Skeletal muscle cell (primary cell): ENCODE measurements at places on chromosomes 4 and X.
A peak's percentile ranks its signal among the peaks of the same experiment; 100 is the strongest.

DNA sequence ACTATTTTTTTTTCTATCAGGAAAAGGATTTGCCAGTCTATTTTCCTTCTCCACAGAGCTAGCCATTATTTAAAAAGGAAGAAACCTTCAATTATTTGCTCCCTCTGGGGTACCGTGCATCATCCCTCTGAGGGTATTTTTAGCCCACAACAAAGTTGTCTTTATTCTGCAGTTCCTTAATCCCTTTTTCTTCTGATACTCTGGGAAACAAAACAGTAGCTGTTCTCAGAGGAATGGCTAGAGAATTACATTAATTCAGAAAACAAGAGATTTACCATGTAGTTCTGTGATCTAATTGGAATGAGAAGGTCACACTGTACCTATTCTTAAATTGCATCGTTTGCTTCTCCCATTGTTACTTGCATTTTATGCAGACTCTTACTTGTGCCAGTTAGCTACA is 1056.7 kb downstream of the STIM2 start:
- no peak for DNase-seq

GRCh38 chr4:15963001-15963451 is at the start of gene FGFBP2:
FGFBP2 (minus strand) TSS chr4:15963175; CDS start chr4:15963129, 46 bp downstream.
- DNase-seq: no peak

DNA sequence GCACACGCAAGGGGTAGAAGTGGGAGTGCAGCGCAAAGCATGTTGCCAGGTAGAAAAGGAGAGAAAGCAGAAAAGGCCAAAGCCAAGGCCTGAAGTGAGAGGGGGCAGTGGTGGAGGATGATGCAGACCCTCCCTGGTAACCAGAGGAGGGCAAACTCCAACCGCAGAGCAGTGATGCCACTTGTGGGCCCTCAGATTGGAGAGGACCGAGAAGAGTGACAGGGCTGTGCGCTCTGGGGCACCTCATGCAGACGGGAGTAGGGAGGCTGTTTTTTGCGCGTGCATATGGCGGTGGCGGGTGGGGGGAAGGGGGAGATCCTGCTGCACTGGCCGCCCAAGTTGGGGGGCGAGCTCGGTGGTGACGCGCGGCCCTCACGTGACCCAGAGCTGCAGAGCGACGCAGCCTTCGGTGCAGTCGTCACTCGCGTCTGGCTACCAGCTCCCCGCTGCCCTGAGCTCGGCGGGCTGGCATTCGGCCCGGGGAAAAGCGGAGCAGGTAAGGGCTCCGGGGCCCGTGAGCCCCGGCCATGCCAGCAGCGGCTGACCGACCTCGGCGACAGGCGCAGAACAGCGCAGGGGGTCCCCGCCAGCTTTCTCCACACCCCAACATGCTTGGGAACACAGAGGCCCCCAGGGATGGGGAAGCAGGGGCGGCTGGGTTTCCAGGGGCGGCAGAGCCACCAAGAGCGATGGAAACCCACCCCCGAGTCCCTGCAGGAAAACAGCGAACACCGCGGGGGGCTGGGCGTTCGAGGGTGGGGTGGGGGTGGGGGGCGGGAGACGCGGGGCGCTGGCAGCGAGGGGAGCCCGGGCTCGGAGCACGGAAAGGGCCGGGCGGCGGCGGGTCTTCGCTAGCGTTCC is at the start of gene BEX3:
Gene BEX3, plus strand, starts transcription at position 421 of the 861 bp plus-strand sequence. CDS start 984 bp downstream, outside the sequence.
- no peak for DNase-seq

GRCh38 chrX:143633461-143634308 is 2.2 kb downstream of the SLITRK4 start:
- no peak for DNase-seq

DNA sequence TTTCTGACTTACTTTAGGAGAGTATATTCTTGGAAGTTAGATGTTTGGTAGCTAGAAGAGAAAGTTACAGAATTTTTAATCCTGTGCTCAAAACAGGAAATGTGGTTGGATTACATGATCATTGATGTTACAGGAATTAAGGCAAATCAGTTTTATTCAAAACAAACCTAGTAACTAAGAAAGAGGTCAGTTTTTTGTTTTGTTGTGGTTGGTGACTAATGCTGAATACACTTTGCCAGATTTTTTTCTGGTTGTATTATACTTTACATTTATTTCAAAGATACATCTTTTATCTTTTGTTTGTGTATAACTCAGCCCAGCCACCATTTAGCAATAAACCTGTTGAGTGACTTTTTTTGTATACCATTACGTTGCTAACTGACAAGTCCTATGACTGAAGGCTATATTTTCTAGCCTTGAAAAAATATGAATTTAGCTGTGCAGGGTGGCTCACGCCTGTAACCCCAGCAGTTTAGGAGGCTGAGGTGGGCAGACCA is 116.7 kb downstream of the KLHL8 start:
- no peak for DNase-seq

GRCh38 chr4:190017357-190018200 is 9.5 kb downstream of the FRG2 start:
- no peak for DNase-seq

DNA sequence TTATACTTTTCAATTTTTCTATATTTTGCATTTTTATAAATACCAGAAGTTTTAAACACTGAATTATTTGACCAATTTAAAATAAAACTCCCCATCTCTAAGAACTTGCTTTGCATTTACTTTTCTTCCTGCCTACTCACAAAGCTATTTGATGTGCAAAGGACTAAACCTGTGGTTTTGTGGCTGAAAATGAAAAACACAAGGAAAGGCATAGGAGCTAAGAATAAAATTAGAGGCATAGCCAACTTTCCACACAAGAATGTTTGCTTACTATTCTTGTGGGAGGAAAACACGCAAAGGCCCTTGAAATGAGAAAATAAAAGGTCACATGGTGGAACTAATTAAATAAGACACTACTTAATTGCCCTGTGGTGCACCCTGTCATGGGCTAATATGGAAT is 221.2 kb downstream of the KLHL13 start:
- no peak for DNase-seq

GRCh38 chr4:39353478-39354253 is 12.5 kb downstream of the RFC1 start:
- no peak for DNase-seq

GRCh38 chrX:17737986-17738713 is 857 bp downstream of the SCML1 start:
- DNase-seq: no peak

DNA sequence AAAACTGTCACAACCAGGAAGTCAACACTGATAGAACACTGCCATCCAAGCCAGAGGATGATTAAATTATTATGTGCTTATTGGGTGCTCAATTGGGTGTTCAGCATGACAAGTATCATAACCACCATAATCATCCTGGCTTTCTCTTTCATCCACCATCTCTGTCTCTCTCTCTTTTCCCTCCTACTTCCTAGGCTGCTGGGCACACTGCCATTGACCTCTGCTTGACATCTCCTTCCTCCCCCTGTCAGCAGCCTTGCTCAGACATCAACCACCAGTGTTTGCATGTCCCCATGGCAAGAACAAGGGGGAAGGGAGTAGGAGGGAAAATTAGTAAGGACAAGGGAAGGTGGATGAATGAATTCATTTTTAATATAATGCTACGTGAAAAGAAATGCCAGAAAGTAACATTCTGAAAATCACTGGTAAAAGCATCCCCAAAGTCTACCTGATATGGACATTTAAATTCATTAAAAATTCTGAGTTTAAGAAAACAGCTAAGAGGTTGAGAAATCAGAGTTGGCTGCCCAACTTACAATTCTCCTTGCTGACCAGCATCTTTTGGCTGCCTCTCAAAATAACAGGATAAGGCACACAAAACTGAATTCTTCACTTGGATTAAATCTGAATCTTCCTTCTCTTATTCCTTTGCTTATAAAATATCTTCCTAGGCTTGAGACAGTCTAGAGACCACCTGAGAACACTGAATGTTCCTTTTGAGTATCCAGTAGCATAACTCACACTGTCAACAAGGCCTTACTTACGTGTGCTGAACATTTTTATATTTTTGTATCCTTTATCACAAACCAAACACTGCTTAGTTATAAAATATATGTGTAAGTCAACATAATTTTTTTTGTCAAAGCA is 48.5 kb downstream of the SNCA start:
- DNase-seq: peak; percentile 45

DNA sequence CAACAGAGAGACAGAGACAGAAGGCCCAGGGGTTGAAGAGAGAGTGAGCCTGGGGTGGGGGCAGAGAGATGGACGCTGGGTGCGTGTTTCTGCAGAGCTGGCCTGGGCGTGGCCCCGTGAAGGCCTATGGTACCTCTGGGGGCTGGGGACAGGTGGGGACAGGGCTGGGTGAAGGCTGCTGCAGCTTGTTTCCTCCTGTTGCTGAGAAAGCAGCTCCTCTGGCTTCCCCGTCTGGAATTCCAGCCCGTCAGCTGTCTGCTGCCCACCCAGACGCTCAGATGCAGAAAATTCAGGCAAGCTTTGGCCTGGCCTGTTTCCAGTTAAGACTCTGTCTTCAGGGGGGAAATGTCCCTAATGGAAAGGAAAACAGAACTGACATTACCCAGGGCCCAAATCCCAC is 76.8 kb upstream of the PSAPL1 start:
- DNase-seq: no peak

GRCh38 chrX:153457827-153458466 is 12.1 kb upstream of the TREX2 start:
- no peak for DNase-seq

GRCh38 chrX:84729809-84730208 is 227.6 kb upstream of the HDX start:
- DNase-seq: no peak

DNA sequence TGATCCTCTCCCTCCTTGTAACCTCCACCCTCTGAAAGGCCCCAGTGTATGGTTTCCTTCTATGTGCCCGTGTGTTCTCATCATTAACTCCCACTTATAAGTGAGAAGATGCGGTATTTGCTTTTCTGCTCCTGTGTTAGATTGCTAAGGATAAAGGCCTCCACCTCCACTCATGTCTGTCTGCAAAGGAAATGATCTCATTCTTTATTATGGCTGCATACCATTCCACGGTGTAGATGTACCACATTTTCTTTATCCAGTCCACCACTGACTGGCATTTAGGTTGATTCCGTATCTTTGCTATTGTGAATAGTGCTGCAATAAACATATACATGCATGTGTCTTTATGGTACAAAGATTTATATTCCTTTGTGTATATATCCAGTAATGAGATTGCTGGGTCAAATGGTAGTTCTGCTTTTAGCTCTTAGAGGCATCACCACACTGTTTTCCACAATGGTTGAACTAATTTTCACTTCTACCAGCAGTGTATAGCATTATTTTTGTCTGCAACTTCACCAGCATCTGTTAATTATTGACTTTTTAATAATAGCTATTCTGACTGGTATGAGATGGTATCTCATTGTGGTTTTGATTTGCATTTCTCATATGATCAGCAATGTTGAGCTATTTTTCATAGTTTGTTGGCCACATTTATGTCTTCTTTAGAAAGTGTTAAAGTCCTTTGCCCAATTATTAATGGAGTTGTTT is 1030.9 kb downstream of the FSTL5 start:
- no peak for DNase-seq

GRCh38 chr4:149708513-149709130 is 107.0 kb downstream of the IQCM start:
- DNase-seq: no peak

DNA sequence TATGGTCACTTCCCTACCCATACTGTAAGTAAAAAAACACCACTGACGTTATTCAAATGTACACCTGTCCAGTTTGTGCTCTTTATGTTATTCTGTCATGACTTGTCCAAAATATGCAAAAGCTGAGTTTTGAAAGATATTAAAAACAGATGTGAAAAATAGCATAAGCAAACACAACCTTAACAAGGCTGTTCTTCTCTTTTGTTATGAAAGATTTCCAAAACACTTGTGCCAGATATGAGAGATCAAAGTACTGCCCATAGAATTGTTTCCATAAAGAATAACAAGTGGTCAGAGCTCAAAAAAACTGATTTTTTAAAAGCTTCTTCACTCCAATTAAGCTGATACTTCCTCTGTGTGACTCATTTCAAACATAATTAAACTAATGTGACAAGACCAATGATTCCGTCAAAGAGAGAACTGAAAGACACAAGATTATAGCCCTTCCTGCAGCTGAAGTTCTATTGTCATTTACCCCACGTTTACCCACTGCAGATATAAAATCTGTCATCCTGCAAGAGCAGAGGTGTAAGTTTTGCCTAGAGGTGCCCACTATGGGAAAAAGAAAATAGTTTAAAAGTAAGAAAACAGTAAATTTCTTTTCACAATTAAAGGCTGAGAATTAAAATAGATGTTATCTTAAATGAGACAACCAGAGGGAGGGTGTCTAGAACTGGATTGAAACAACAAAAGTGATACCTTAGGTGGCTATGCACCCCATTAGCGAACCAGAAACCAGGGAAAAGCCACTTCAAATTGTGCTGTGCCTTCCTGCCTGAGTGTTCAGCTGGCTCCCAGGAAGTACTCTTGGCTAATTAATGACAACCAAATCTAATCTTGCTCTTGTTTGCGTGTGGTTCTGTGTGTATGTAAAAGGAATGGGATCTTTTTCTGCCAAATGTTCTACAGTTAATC is 30.1 kb downstream of the RASSF6 start:
- no peak for DNase-seq

DNA sequence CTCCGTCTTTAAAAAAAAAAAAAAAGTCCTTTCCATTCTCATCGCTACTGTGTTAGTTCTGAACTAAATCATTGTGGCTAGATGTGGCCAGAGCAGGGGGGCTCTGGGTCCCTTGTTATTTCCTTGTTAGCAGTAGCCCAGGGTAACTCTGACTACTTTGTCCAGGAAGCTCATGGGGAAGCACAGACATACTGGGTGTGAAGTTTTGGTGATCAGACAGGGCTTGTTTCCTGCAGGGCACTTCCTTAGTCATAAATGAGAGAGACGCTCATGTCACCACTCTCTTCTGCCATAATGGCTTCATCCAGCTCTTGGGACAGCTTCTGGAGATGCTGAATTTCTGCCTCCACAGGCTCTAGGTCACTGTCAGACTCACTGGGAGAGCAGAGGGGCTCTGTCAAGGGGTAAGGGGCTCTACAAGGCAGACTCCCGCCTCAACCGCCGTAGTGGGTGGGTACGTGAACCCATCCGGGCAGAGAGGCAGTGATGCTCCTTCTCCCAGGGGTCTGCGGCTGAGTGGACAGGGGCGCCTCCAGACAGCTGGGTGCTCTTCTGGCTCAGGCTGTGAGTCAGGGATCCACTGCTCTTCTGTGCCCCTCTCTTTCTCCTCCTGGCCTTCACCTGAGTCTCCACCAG is 12.9 kb downstream of the STIM2 start:
- no peak for DNase-seq

DNA sequence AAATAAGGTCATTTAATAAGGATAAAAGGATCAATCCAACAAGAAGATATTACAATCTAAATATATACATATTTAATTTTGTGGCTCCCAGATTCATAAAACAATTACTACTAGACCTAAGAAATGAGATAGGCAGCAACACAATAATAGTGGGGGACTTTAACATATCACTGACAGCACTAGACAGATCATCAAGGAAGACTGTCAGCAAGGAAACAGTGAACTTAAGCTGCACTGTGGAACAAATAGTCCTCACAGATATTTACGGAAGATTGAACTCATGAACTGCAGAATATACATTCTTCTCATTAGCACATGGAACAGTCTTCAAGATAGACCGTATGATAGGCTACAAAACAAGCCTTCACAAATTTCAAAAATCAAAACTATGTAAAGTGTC is 56.1 kb upstream of the NAP1L2 start:
- DNase-seq: no peak
